Colonic mucosa (tissue), 4 donors: ENCODE measurements at places on chromosomes 6 and 20. TPM values are rescaled to one million over a fixed set of nuclear protein-coding genes. Genes with fewer than 3 reads are reported as not detected.

MICB gene
- total RNA-seq, result 6.7 TPM

RIOK1 gene
- 16.6 TPM for total RNA-seq

GRCh38 chr6:147311218-147311617 lies 107.0 kb downstream of the STXBP5 start:
- no peaks in the 10 kb centered on the region for H3K36me3 ChIP-seq
- no peak overlapping the region for H3K27ac ChIP-seq
- no peaks in the 10 kb centered on the region for H3K27me3 ChIP-seq
- no peak overlapping the region for H3K4me3 ChIP-seq
- DNase-seq, result no peak

DDO gene
- total RNA-seq, result 2.0 TPM

DNA sequence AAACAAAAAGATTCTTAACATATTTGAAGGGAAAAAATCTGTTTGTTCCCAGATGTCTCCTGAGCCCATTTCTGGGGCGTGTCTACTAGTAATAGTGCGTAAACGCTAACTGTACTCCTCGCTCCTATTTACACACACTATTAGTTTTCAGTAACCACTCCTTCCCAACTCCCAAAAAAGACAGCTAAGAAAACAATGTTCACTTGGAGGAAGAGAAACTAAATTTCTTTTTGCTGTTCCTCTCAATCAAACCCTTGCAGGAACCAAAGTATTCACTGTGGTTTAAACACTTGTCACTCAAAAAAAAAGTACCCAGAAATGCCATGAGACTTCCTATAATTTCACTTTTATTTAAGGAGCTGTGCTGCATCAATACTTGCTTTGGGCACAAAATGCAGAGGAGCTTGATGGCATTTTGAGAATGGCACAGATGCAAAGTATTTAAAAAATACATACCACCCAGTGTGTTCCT lies 118.2 kb downstream of the BACH2 start:
- no peak overlapping the region for H3K27ac ChIP-seq
- H3K27me3 ChIP-seq, result no peaks in the 10 kb centered on the region

GRCh38 chr6:85250586-85251220 lies 199.2 kb upstream of the NT5E start:
- H3K27me3 ChIP-seq, result no peaks in the 10 kb centered on the region
- DNase-seq, result no peak
- no peak overlapping the region for H3K4me3 ChIP-seq
- H3K4me1 ChIP-seq, result no peaks in the 10 kb centered on the region
- no peak overlapping the region for H3K27ac ChIP-seq

DNA sequence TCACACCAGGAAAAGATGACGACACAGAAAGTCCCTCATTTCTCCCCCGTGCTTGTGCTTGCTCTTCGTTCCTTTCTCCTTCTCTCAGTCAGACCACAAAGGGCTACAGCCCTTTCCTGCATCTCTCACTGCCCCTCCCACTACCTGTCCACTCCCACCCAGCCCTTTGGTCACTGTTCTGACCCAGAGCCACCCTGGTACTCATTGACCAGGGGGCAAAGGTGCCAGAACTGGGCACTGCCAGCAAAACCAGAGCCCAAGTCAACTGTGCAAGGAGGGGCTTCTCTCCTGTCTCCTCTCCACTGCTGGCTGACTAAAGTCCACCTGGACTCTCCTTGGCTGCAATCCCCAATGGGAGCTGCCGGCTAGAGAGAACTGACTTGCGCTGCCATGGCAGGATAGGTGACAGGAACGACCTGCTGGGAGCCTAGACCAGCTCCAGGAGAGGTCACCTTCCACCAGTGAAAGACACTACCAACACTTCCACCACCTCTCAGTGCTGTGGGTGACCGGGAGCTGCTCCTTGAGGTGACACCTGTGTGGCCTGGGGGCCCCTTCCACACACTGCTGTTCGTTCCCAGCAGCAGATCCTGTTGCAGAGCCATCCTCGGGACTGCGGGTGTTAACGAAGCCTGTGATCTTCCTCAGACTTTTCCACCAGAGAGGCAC lies 32.8 kb downstream of the KCNK17 start:
- H3K27ac ChIP-seq, result peak overlapping the region; percentile 91
- peaks cover 6% of the 10 kb centered on the region for H3K4me1 ChIP-seq

DNA sequence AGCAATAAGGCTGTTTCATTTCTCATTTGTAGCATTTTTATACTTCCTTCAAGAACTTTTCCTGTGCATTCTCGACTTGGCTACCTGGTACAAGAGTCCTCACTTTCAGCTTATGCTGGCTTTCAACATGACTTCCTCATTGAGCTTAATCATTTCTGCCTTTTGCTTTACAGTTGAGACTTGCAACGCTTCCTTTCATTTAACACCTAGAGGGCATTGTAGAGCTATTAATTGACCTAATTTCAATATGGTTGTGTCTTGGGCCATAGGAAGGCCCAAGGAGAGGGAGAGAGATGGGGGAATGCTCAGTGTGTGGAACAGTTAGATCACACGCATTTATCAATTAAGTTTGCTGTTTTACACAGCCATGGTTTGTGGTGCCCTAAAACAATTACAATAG lies 37.2 kb downstream of the SLC22A2 start:
- no peaks in the 10 kb centered on the region for H3K27me3 ChIP-seq
- DNase-seq, result no peak
- peak overlapping the region; percentile 71 for H3K27ac ChIP-seq
- no peaks in the 10 kb centered on the region for H3K36me3 ChIP-seq
- peaks cover 3% of the 10 kb centered on the region for H3K4me1 ChIP-seq

DNA sequence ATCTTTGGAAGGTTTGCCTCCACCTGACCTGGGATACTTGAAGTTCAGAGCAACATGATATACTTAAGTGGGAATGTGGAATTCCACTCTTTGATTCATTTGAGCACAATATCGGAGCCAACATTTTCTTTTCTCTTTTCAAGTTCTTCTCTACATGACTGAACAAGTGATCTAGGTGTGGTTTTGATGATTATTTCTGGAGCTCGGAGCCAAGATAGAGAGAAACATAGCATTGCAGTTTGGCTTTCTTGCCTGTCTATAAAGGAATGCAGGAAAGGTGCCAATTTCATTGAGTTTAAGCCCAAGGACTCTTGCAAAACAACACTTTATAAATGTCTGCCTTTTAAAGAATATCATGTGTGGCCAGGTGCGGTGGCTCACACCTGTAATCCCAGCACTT lies 124.2 kb upstream of the FAM83B start:
- H3K4me3 ChIP-seq, result no peak overlapping the region
- no peak for DNase-seq
- H3K27ac ChIP-seq, result no peak overlapping the region
- no peaks in the 10 kb centered on the region for H3K4me1 ChIP-seq
- H3K27me3 ChIP-seq, result no peaks in the 10 kb centered on the region

RFX6 gene
- 1.6 TPM for total RNA-seq

DNA sequence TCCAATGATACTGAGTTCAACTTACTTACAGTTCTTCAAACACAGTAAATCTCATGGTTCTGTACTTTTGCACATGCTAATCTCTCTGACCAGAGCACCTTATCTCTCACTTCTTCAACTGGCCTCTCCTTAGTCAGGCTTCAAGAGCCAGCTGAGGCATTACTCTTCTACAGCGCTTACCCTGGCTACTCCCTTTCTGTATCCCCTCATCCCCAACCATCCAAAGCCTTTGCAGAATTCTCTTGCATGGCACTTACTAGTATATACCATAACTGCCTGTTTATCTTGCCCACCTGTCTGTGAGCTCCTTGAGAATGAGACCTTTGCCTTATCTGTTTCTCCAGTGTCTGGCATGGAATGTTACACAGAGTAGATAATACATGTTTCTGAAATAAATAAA lies 49.2 kb downstream of the SESN1 start:
- H3K27ac ChIP-seq, result no peak overlapping the region
- no peaks in the 10 kb centered on the region for H3K36me3 ChIP-seq
- no peak overlapping the region for H3K4me3 ChIP-seq
- H3K27me3 ChIP-seq, result no peaks in the 10 kb centered on the region
- H3K4me1 ChIP-seq, result no peaks in the 10 kb centered on the region
- DNase-seq, result no peak

DNA sequence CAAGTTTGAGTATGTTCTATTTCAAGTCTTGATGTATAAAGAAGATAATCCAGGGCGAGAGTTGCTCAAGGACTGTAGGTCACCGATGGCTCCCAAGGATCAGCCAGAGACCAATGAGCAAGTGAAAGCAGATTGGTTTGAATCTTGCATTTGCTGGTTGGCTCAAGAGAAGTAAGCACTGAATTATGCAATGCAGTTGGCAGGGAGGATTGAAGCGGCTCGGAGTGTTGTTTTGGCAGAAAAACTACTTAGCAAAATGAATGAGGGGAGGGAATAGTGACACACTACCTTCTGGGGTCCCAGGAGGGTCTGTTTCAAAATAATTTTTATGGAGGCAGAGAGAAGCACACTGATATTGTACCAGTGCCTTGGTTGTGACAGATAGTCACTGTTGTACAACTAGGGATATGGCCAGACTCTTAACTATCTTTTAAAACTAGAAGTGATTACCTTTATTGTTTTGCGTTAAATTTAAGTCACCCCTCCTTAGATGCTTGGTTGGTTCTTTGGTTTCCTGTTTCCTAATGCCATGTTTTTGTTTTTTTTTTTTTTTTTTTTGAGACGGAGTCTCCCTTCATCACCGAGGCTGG lies 15.7 kb downstream of the SASH1 start:
- H3K27ac ChIP-seq, result no peak overlapping the region
- H3K36me3 ChIP-seq, result no peaks in the 10 kb centered on the region
- no peaks in the 10 kb centered on the region for H3K27me3 ChIP-seq
- H3K4me3 ChIP-seq, result no peak overlapping the region
- no peaks in the 10 kb centered on the region for H3K4me1 ChIP-seq
- DNase-seq, result peak; percentile 33

DNA sequence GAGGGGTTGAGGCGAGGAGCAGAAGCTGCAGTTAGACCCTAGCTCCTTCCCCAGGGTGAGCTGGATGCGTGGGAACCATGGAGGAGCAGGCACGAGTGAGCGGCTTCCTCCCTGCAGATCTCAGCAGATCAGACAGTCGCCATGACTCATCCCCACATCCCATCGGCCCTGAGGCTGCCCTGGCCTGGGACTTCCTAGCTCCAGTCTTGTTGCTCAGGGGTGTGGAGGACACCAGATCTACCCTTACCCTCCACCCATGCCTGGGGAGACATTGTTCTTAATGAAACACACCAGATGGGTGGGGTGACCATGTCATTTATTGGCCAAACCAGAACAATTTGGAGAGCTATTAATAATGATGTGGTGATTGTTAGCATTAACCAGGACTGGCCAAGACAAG lies 36.3 kb upstream of the TGM2 start:
- no peak overlapping the region for H3K27ac ChIP-seq
- H3K27me3 ChIP-seq, result no peaks in the 10 kb centered on the region

- H3K27me3 ChIP-seq, result no peaks in the 10 kb centered on the region
- peak; percentile 65 for DNase-seq
- H3K4me1 ChIP-seq, result no peaks in the 10 kb centered on the region
- no peaks in the 10 kb centered on the region for H3K36me3 ChIP-seq
- H3K4me3 ChIP-seq, result peak overlapping the region; percentile 50
Measured at GRCh38 chr6:26155061-26155930, 68.1 kb downstream of the HFE start.

AVP gene
- not detected for total RNA-seq

GRCh38 chr20:31693987-31694661 lies 28.5 kb downstream of the BCL2L1 start:
- no peak overlapping the region for H3K4me3 ChIP-seq
- no peak for DNase-seq
- H3K27me3 ChIP-seq, result no peaks in the 10 kb centered on the region
- peak overlapping the region; percentile 14 for H3K27ac ChIP-seq
- H3K4me1 ChIP-seq, result peaks cover 2% of the 10 kb centered on the region

HUS1B gene
- 1.1 TPM for total RNA-seq

ECT2L gene
- total RNA-seq, result not detected

- H3K36me3 ChIP-seq, result peaks cover 8% of the 10 kb centered on the region
- H3K27ac ChIP-seq, result no peak overlapping the region
- H3K27me3 ChIP-seq, result no peaks in the 10 kb centered on the region
- DNase-seq, result no peak
Measured at GRCh38 chr20:35635652-35636051, 20.0 kb downstream of the SPAG4 start.

GRCh38 chr6:75608956-75609533 lies 7.4 kb downstream of the SENP6 start:
- no peaks in the 10 kb centered on the region for H3K27me3 ChIP-seq
- H3K4me3 ChIP-seq, result no peak overlapping the region
- no peak for DNase-seq
- no peak overlapping the region for H3K27ac ChIP-seq
- no peaks in the 10 kb centered on the region for H3K36me3 ChIP-seq
- H3K4me1 ChIP-seq, result peaks cover 23% of the 10 kb centered on the region

- no peak for DNase-seq
- H3K4me3 ChIP-seq, result no peak overlapping the region
- H3K4me1 ChIP-seq, result no peaks in the 10 kb centered on the region
- H3K36me3 ChIP-seq, result no peaks in the 10 kb centered on the region
- no peak overlapping the region for H3K27ac ChIP-seq
Measured at GRCh38 chr20:62487561-62488354, 12.0 kb upstream of the GATA5 start.

GRCh38 chr20:47857569-47858464 lies 72.5 kb upstream of the SULF2 start:
- no peak overlapping the region for H3K4me3 ChIP-seq
- DNase-seq, result no peak
- no peaks in the 10 kb centered on the region for H3K27me3 ChIP-seq
- H3K4me1 ChIP-seq, result no peaks in the 10 kb centered on the region

- H3K27ac ChIP-seq, result peak overlapping the region; percentile 82
- H3K4me1 ChIP-seq, result peaks cover 50% of the 10 kb centered on the region
- H3K4me3 ChIP-seq, result no peak overlapping the region
- no peaks in the 10 kb centered on the region for H3K36me3 ChIP-seq
Measured at GRCh38 chr6:11218538-11219399, 13.7 kb downstream of the NEDD9 start.

GRCh38 chr6:32960563-32960962 lies 7.7 kb upstream of the HLA-DMA start:
- H3K27me3 ChIP-seq, result no peaks in the 10 kb centered on the region
- no peak overlapping the region for H3K4me3 ChIP-seq
- no peak for DNase-seq
- H3K36me3 ChIP-seq, result no peaks in the 10 kb centered on the region
- peaks cover under 1% of the 10 kb centered on the region for H3K4me1 ChIP-seq

DNA sequence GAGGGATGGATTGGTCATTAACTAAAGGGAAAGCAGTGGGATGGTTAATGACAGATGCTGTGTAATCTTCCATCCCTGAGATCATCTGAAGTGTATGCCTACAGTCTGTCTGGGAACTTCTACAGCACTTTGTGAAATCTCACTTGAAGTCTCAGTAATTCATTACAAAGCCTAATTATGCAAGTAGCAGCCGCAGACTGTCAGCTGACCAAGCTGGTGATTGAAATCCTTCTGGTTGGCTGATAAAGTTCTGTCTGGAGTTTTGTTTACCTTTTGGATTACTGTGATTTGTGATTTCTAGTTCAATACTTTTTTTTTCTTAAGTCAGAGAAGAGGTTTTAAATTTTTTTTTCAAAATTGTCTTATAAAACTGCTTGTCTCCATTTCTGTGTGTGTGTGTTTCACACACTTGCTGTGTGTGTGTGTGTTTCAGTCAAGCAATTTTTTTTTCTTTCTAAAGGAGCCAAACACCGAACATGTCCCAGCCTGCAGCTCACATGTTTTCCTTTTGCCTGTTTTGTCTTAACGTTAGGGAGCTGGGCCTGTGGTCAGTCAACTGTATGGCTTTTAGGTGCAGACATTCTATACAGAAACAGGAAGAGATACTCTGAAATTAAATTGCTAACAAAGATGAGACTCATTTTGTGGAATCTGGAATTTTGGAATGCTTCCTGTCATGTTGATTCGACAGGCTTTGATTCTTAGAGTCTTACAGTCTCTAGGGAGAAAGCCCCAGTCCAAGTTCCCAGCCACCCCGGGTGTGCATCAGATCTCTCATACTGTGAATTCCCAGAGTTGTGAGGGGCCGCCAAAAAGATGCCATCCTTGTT lies 28.5 kb upstream of the ADGRF4 start:
- H3K27me3 ChIP-seq, result no peaks in the 10 kb centered on the region
- H3K4me1 ChIP-seq, result no peaks in the 10 kb centered on the region
- no peak overlapping the region for H3K4me3 ChIP-seq
- no peak overlapping the region for H3K27ac ChIP-seq
- no peak for DNase-seq
- H3K36me3 ChIP-seq, result no peaks in the 10 kb centered on the region
